ENCODE measurements at places on chromosomes 5 and 9.

GRCh38 chr9:127216210-127216887 is 48.2 kb upstream of the GARNL3 start:
- DNase-seq: no peak

DNA sequence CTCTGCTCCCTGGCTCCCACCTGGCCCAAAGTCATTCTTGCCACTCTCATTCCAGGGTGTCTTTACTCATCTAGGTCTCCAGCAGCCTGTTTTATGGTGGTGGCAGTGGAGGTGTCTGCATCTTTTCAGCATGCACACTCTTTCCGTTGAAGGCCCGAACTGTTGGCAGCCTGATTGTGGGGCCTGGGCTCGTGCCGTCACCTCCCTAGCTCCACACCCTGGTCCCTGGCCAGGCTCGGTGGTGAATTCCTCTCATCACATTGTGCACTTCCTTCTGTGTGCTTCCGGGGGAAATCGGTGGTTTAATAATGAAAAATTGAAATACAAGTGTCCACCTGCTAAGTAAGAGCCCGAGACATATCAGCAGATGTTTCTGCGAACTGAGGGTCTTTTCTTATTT is 214.3 kb downstream of the TRIO start:
- no peak for DNase-seq

- DNase-seq: no peak
Observed at GRCh38 chr9:19136129-19136528, 8.8 kb upstream of the PLIN2 start.

DNA sequence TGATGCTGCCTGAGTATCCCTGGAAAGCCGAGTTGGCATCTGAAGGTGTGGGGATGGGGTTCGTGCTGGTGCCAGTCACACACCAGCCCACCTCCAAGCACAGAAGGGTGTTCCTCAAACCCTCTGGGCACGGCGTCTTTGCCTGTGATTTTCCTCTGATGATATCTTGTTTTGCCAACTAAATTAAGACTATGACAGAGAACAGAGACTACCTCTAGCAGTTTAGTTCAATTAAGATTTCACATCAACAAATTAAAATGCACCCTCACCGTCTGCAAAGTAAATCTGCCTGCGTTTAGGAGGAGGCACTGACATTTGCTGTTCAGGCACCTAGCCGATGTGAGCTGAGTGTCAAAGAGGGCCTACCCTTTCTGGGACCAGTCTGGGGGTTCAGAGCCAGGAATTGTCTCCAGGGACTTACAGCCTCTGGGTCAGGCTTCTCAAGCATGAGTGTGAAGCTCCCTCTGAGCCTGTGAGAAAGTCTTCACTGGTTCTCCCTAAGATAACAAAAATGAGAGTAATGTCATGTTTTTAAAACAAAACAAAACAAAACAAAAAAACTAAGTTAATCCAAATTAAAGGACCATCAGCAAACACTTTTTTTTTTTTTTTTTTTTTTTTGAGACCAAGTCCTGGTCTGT is 55.4 kb upstream of the CTNNA1 start:
- DNase-seq: no peak

- DNase-seq: no peak
Observed at GRCh38 chr5:14831006-14831338, 40.6 kb downstream of the ANKH start.

DNA sequence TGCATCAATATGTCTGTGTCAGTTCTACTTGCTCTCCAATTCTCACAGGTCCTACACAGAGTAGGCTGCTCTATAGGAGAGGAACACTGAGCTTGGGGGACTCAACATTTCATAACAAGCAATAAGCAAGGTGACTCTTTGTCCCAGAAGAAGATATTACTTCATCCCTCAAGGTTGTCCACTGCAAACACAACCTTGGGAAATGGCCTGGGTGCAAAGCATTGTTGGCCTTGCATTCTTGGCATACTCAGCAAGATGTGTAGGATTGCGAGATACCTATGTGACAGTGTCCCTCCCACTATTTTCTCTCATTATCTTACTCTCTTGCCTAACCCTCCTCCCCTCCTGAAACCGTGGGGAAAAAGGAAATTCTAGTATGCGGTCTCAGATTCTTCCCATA is 169.8 kb upstream of the FREM1 start:
- DNase-seq: no peak
